ENCODE measurements at places on chromosomes 13 and 19. TPM values are rescaled to one million over a fixed set of nuclear protein-coding genes. Genes with fewer than 3 reads are reported as not detected.

DNA sequence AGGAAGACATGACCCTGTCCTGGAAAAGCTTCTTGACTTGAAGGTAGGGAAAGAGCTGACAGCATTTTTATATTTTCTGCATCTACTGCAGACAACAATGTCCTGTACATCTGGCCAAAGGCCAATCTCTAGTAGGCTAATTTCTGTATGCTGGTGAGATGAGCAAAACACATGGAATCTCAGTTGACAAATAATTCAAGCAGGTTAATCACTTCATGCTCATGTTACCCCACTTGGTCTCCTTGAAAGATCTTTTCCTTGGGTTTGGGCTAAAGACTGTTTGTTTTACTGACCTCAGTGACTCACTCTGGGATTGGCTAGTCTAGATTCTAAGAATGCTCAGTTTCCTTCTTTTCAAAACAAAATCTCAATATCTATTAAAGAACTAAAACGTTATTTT is 298.8 kb downstream of the LMO7 start:
- H3K27me3 ChIP-seq: no peaks in the 10 kb centered on the region
- H3K4me3 ChIP-seq: no peak overlapping the region
- DNase-seq: peak; percentile 62
- H3K4me1 ChIP-seq: 0 out of 2 replicates have a peak, but pooled peaks cover 1% of the 10 kb centered on the region

DNA sequence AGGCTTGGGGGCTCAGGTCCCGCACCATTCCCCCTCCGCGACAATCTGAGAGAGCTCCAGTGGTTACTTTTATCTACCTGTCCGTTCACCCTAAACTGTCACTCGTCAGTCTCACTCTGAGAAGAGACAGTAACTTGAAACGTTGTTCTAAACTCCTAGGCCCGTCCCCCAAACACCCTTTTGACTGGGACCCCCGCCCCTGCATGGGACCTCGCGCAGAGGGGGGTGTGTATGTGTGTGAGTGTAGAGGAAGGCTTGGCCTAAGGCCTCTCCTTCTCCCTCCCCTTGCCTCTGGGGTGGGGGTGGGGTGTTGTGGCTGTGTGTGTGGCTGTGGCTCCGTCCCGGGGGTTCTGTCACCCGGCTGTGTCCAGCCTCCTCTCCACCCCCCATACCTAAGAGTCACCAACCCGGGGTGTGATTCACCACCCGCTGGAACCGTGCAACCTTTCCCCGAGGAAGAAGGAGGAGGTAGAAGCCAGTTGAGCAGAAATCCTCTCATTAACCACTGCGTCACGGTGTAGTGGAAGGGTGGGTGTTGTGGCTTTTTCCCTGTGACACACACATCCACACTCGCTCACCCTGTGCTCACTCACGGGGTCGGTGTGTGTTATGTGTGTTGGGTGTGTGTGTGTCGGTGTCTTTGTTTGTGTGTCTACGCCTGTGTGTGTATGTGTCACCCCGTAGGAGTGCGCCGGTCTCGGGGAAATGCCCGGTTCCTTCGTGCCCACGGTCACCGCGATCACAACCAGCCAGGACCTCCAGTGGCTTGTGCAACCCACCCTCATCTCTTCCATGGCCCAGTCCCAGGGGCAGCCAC is 2.4 kb downstream of the FOSB start:
- no peaks in the 10 kb centered on the region for H3K36me3 ChIP-seq
- H3K4me1 ChIP-seq: peaks cover 13% of the 10 kb centered on the region
- no peaks in the 10 kb centered on the region for H3K27me3 ChIP-seq
- peak overlapping the region; percentile 76 for H3K4me3 ChIP-seq
- H3K27ac ChIP-seq: no peak overlapping the region

DNA sequence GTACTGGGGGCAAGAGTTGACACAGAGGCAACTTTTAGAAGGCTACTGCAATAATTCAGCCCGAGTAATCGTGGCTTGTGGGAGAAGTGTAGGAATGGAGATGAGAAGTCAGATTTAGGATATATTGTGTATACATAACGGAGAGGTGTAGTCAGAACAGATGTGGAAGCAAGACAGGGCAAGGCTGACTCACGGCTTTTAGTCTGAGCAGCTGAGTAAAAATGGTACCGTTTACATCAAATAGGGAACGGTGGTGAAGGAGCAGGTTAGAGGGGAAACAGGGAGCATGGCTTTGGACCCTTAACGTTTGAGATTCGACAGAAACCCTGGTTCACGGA is 796 bp upstream of the LSM14A start:
- peak; percentile 93 for DNase-seq
- peaks cover 4% of the 10 kb centered on the region for H3K4me1 ChIP-seq
- H3K27ac ChIP-seq: peak overlapping the region; percentile 99
- no peaks in the 10 kb centered on the region for H3K27me3 ChIP-seq
- peak overlapping the region; percentile 99 for H3K4me3 ChIP-seq
- H3K36me3 ChIP-seq: no peaks in the 10 kb centered on the region

GRCh38 chr13:81745391-81745790 is 1404.5 kb upstream of the SPRY2 start:
- no peak overlapping the region for H3K4me3 ChIP-seq
- no peaks in the 10 kb centered on the region for H3K27me3 ChIP-seq
- H3K27ac ChIP-seq: no peak overlapping the region
- no peaks in the 10 kb centered on the region for H3K4me1 ChIP-seq

GRCh38 chr13:29435125-29435911 is 160.2 kb downstream of the SLC7A1 start:
- H3K4me1 ChIP-seq: peaks cover 17% of the 10 kb centered on the region
- peaks cover 2% of the 10 kb centered on the region for H3K27me3 ChIP-seq
- H3K36me3 ChIP-seq: no peaks in the 10 kb centered on the region
- H3K27ac ChIP-seq: peak overlapping the region; percentile 32

- DNase-seq: no peak
- H3K4me1 ChIP-seq: no peaks in the 10 kb centered on the region
- H3K27me3 ChIP-seq: no peaks in the 10 kb centered on the region
- H3K27ac ChIP-seq: no peak overlapping the region
- no peaks in the 10 kb centered on the region for H3K36me3 ChIP-seq
These were observed 670.8 kb downstream of the PCDH17 start for GRCh38 chr13:58302349-58302748.

GRCh38 chr13:97339988-97340749 is 93.8 kb upstream of the RAP2A start:
- no peaks in the 10 kb centered on the region for H3K27me3 ChIP-seq
- H3K4me1 ChIP-seq: peaks cover 14% of the 10 kb centered on the region
- H3K27ac ChIP-seq: peak overlapping the region; percentile 65
- no peak overlapping the region for H3K4me3 ChIP-seq
- no peak for DNase-seq
- peaks cover 25% of the 10 kb centered on the region for H3K36me3 ChIP-seq

GRCh38 chr13:73757481-73758233 is 376.5 kb downstream of the KLF12 start:
- H3K27me3 ChIP-seq: no peaks in the 10 kb centered on the region
- no peaks in the 10 kb centered on the region for H3K4me1 ChIP-seq
- DNase-seq: no peak
- H3K27ac ChIP-seq: no peak overlapping the region
- peaks cover 4% of the 10 kb centered on the region for H3K36me3 ChIP-seq

- no peak for DNase-seq
- no peaks in the 10 kb centered on the region for H3K36me3 ChIP-seq
- no peak overlapping the region for H3K4me3 ChIP-seq
- no peak overlapping the region for H3K27ac ChIP-seq
These were observed 19.8 kb downstream of the LRRC4B start for GRCh38 chr19:50548191-50549058.

DNA sequence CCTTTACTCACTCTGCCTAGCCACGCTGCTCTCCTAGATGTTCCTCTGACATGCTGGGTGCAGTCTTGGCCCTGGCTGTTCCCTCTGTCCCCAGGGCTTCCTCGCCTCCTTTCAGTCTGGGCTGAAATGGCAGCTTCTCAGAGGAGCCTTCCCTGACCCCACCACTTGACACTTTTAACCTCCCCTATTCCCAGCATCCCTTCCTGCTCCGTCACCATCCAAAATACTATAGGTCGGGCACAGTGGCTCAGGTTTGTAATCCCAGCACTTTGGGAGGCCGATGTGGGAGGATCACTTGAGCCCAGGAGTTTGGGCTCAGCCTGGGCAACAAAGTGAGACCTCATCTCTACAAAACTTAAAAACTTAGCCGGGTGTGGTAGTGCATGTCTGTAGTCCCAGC is 2.6 kb downstream of the FAM187B start:
- H3K27ac ChIP-seq: no peak overlapping the region
- no peak overlapping the region for H3K4me3 ChIP-seq
- H3K4me1 ChIP-seq: no peaks in the 10 kb centered on the region
- no peaks in the 10 kb centered on the region for H3K36me3 ChIP-seq

GRCh38 chr13:40406405-40407120 is 259.9 kb downstream of the FOXO1 start:
- no peaks in the 10 kb centered on the region for H3K27me3 ChIP-seq
- H3K27ac ChIP-seq: no peak overlapping the region
- no peak overlapping the region for H3K4me3 ChIP-seq
- DNase-seq: peak; percentile 75

GRCh38 chr13:104004572-104004971 is 938.4 kb upstream of the SLC10A2 start:
- H3K27ac ChIP-seq: no peak overlapping the region
- DNase-seq: no peak
- no peaks in the 10 kb centered on the region for H3K27me3 ChIP-seq
- H3K4me1 ChIP-seq: peaks cover 2% of the 10 kb centered on the region

GRCh38 chr19:15374796-15375440 is 4.7 kb downstream of the AKAP8 start:
- H3K4me3 ChIP-seq: no peak overlapping the region
- no peaks in the 10 kb centered on the region for H3K27me3 ChIP-seq

GRCh38 chr19:33132425-33132824 is 511 bp downstream of the WDR88 start:
- no peaks in the 10 kb centered on the region for H3K27me3 ChIP-seq
- H3K36me3 ChIP-seq: peaks cover 6% of the 10 kb centered on the region
- no peak for DNase-seq
- H3K4me1 ChIP-seq: peaks cover 2% of the 10 kb centered on the region

GRCh38 chr13:110337247-110337646 is 30.2 kb downstream of the COL4A2 start:
- H3K36me3 ChIP-seq: peaks cover 23% of the 10 kb centered on the region
- H3K27me3 ChIP-seq: no peaks in the 10 kb centered on the region
- no peak overlapping the region for H3K4me3 ChIP-seq

- no peak overlapping the region for H3K27ac ChIP-seq
- H3K4me3 ChIP-seq: no peak overlapping the region
- no peaks in the 10 kb centered on the region for H3K4me1 ChIP-seq
These were observed 33.4 kb downstream of the PEPD start for GRCh38 chr19:33487901-33488800.

GRCh38 chr19:43872547-43873336 is 45.6 kb downstream of the ZNF283 start:
- no peak for DNase-seq
- H3K27ac ChIP-seq: no peak overlapping the region
- no peaks in the 10 kb centered on the region for H3K27me3 ChIP-seq
- no peaks in the 10 kb centered on the region for H3K36me3 ChIP-seq
- no peak overlapping the region for H3K4me3 ChIP-seq

- DNase-seq: no peak
- H3K4me3 ChIP-seq: no peak overlapping the region
- H3K36me3 ChIP-seq: no peaks in the 10 kb centered on the region
- H3K27me3 ChIP-seq: no peaks in the 10 kb centered on the region
- peaks cover under 1% of the 10 kb centered on the region for H3K4me1 ChIP-seq
- no peak overlapping the region for H3K27ac ChIP-seq
These were observed 7.0 kb upstream of the HSPH1 start for GRCh38 chr13:31168736-31169135.

DNA sequence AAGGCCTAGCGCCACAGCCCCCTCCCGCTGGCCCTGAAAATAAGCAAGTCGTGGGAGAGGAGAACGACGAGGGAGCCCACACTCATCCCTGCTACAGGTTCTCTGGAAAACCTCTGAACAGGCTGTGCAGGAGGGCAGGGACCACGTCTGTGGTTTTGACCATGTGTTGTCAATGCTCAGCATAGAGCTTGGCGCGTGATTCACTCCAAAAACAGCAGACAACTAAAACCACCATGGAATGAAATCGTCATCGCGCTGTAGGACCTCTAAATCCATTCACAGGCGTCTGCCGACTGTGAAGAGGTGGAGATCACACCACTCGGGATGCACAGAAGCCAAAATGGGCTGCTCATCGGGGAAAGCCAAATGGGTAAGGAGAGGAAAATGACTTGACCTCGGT is 121.3 kb downstream of the COL4A1 start:
- no peaks in the 10 kb centered on the region for H3K27me3 ChIP-seq
- H3K27ac ChIP-seq: no peak overlapping the region
- peak; percentile 17 for DNase-seq
- peaks cover 77% of the 10 kb centered on the region for H3K36me3 ChIP-seq
- peaks cover 12% of the 10 kb centered on the region for H3K4me1 ChIP-seq

GRCh38 chr13:52833296-52833875 is 15.1 kb downstream of the PCDH8 start:
- DNase-seq: no peak
- no peaks in the 10 kb centered on the region for H3K27me3 ChIP-seq
- H3K4me1 ChIP-seq: no peaks in the 10 kb centered on the region
- no peak overlapping the region for H3K27ac ChIP-seq
- H3K4me3 ChIP-seq: no peak overlapping the region
- H3K36me3 ChIP-seq: no peaks in the 10 kb centered on the region

DNA sequence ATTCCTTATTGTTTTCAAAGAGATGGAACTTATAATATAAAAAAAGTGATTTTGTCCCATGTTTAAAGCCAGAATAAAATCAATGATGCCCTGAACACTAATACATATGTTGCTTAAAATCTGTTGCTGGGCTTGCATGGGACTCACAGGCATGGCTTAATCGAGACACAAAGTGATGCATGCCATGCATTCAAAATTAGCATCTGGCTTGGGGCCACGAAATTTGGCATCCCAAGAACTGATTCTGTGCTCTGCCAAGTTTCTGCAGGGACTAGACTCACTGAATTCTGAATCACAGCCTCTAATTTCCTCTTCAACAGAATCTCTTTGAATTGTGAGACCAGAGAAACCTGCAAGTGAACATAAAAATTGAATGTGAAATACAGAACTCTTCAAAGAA is 109.2 kb downstream of the PCDH17 start:
- no peak overlapping the region for H3K4me3 ChIP-seq
- no peaks in the 10 kb centered on the region for H3K4me1 ChIP-seq

GRCh38 chr19:46887240-46887782 is 26.5 kb downstream of the ARHGAP35 start:
- H3K27me3 ChIP-seq: no peaks in the 10 kb centered on the region
- H3K4me3 ChIP-seq: no peak overlapping the region
- H3K27ac ChIP-seq: no peak overlapping the region

DNA sequence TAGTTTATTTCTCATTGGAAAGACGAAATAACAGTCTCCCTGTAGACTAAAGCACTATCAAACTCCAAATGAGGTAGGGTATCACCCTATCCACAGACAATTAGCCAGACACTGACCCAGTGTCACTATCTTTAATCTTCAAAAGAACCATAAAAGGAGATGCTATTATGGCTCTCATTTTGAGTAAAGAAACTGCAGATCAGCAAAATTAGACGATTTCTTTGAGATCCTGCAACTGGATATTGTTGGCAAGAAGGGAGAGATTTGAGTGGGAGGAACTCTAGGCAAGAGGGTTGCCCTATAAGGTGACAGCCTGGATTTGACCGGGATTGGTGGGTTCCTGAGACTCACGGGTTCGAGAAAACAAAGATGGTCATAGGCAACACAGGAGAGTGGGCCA is 71.2 kb downstream of the PCDH9 start:
- H3K4me3 ChIP-seq: no peak overlapping the region
- H3K27ac ChIP-seq: no peak overlapping the region
- H3K4me1 ChIP-seq: no peaks in the 10 kb centered on the region

TNFRSF19 gene
- 18.6 TPM for total RNA-seq

MRPS31 gene
- 15.3 TPM for total RNA-seq

MATK gene
- not detected for total RNA-seq

KLF2 gene
- total RNA-seq: 3.3 TPM

CCL25 gene
- total RNA-seq: not detected

NLRP9 gene
- total RNA-seq: not detected

WDR88 gene
- not detected for total RNA-seq

ARMC6 gene
- 52.7 TPM for total RNA-seq

LRRC63 gene
- total RNA-seq: not detected

DIAPH3 gene
- total RNA-seq: 16.1 TPM

ZNF486 gene
- total RNA-seq: 6.9 TPM

ACP7 gene
- not detected for total RNA-seq

TUBA3C gene
- total RNA-seq: not detected

MKNK2 gene
- total RNA-seq: 21.9 TPM

GJB2 gene
- total RNA-seq: under 0.01 TPM

RAB20 gene
- total RNA-seq: 3.8 TPM

All from IMR-90 (cell line).